ENCODE measurements at places on chromosomes 1 and 21.

GRCh38 chr1:225766967-225767633 lies 10.5 kb upstream of the SRP9 start:
- no peak overlapping the region for H3K27ac ChIP-seq
- no peak for DNase-seq
- no peak overlapping the region for H3K4me3 ChIP-seq
- H3K36me3 ChIP-seq = no peaks in the 10 kb centered on the region

DNA sequence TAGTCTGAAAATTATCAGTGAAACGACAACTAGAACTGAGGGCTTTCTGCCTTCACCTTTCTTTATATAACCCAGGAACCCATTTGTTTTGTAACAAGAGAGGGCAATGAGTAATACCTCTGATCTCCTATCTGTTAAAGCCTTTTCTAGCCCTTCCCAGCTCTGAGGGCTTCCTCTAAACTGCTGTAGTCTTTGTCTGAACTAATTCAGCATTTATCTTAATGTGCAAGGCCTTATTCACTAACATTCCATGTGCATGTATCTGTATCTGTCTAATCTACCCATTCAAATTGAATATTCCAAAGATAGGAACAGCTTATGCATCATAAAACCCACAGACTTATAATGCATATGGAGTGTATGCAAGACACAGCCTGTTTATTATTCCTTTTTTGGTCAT lies 167.1 kb downstream of the LYPLAL1 start:
- H3K36me3 ChIP-seq = no peaks in the 10 kb centered on the region
- H3K27ac ChIP-seq = no peak overlapping the region
- H3K4me1 ChIP-seq = no peaks in the 10 kb centered on the region
- no peak for DNase-seq
- H3K27me3 ChIP-seq = no peaks in the 10 kb centered on the region

DNA sequence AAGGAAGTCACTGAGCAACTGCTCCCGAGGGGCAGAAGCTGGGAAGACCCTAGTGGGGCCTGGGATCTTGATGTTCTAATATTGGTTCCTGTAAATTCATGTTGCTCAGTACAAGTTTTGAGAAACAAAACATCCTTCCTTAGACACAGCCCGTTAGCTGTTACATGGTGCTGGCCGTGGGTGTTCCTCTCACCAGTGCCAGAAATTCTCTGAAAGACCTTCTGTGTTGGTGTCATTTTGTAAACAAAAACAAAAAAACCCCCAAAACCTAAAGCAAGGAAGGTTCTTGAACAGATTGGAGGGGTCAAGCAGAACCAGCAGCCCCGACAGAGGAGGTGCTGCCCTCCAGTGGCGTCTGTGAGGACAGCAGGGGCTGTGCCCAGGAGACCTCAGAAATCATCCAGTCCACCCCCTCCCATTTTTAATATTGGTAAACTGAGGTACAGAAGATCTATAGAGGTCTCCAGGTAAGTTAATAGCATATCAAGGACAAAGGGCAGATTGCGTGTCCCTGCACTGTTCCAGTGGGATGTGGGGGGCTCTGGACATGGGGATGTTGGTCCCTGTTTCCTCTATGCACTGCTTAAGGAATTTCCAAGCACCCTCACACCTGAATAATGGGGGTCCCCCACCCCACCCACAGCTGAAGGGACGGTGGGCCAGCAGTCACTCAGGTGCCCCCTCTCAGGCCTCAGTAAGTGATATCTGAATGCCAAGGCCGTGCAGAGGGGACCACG lies 38.2 kb downstream of the SLC2A7 start:
- no peaks in the 10 kb centered on the region for H3K27me3 ChIP-seq
- H3K4me1 ChIP-seq = peaks cover 21% of the 10 kb centered on the region
- peak; percentile 76 for DNase-seq
- peak overlapping the region; percentile 0 for H3K4me3 ChIP-seq
- H3K36me3 ChIP-seq = no peaks in the 10 kb centered on the region
- no peak overlapping the region for H3K27ac ChIP-seq

DNA sequence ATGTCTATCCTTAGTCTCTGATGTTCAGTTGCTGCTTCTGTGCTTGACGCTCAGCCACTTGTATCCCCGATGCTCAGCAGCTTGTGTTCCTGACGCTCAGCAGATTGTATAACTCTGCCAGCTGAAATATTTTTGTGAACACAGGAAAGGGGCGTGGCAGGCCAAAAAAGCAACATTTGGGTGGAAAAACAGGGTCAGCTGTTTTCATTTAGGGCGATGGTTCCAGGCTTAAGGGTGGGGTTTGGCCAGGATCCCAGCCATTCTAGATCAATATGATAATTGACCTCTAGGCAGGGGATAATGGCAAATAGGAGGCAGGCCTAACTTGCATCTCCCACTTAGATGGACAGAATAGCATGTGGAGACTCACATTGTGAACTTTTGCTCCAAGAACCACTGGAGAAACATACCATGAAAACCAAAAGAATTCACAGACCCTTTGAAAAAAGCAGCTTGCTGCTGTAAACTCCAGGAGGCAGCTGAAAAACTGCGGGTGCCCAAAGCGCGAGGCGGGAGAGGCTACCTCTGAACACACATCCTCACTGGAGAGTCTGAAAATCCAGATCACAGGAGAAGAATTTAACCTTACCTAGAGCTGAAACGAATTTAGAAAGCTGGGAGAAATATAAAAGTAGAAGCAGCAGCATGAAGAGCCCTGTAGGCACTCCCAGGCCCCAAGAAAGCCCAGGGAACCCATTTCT lies 58.3 kb downstream of the ZNF648 start:
- no peaks in the 10 kb centered on the region for H3K36me3 ChIP-seq
- no peaks in the 10 kb centered on the region for H3K27me3 ChIP-seq
- no peaks in the 10 kb centered on the region for H3K4me1 ChIP-seq
- no peak for DNase-seq

DNA sequence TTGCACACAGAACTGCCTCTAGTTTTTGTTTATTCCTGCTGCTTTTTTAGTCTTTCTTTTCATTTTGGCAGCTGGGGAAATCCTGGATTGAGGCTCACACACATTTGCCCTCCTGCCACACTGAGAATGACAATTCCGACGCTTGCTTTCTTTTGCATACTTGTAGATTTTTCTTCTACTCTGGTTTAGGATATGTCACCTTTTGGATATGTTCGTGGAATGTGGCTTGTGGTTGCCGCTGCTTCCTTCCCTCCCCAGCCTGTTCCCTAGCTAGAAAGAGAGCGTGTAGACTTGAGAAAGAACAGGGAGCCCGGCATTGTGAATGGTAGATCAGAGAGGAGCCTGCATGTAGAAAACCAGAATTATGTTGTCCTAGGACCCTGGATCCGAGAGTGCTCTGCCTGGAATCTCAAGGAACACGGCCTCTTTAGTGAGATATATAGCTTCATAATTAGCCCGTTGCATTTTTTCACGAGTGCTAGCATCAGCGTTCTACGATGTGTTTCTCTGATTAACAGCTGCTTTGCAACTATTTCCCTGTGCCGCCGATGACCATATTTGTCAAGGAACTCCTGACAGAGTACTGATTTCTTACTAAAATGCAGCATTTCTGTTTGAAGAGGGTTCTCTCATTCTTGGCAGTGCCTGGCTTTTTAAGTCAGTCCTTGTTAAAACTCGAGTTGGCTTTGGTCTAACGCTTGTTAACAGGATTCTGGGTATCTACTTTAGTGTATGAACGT lies 56.2 kb downstream of the PEX14 start:
- no peaks in the 10 kb centered on the region for H3K27me3 ChIP-seq
- H3K4me1 ChIP-seq = no peaks in the 10 kb centered on the region
- no peak for DNase-seq
- H3K27ac ChIP-seq = no peak overlapping the region
- H3K36me3 ChIP-seq = no peaks in the 10 kb centered on the region

GRCh38 chr1:171666114-171666769 lies 13.8 kb upstream of the MYOC start:
- H3K4me3 ChIP-seq = no peak overlapping the region
- DNase-seq = no peak

- peaks cover 26% of the 10 kb centered on the region for H3K4me1 ChIP-seq
- H3K36me3 ChIP-seq = no peaks in the 10 kb centered on the region
- no peak for DNase-seq
Observed at GRCh38 chr1:151801310-151801820, 3.9 kb downstream of the LINGO4 start.

GRCh38 chr1:66644331-66644730 lies 107.9 kb upstream of the DYNLT5 start:
- H3K4me1 ChIP-seq = no peaks in the 10 kb centered on the region
- peaks cover 5% of the 10 kb centered on the region for H3K27me3 ChIP-seq

GRCh38 chr21:15034126-15034853 lies 30.5 kb downstream of the NRIP1 start:
- DNase-seq = no peak
- no peak overlapping the region for H3K4me3 ChIP-seq
- no peak overlapping the region for H3K27ac ChIP-seq

- H3K36me3 ChIP-seq = no peaks in the 10 kb centered on the region
- no peaks in the 10 kb centered on the region for H3K4me1 ChIP-seq
- DNase-seq = no peak
- no peaks in the 10 kb centered on the region for H3K27me3 ChIP-seq
- H3K4me3 ChIP-seq = no peak overlapping the region
Observed at GRCh38 chr1:107460035-107460434, 319.2 kb downstream of the NTNG1 start.
